ENCODE measurements at places on chromosomes 2 and 18.

GRCh38 chr2:159462961-159463360 lies 153.4 kb downstream of the BAZ2B start:
- H3K36me3 ChIP-seq, result peaks cover 9% of the 10 kb centered on the region
- no peak for DNase-seq
- H3K4me3 ChIP-seq, result no peak overlapping the region
- no peaks in the 10 kb centered on the region for H3K27me3 ChIP-seq
- H3K27ac ChIP-seq, result no peak overlapping the region
- H3K4me1 ChIP-seq, result peaks cover 14% of the 10 kb centered on the region

DNA sequence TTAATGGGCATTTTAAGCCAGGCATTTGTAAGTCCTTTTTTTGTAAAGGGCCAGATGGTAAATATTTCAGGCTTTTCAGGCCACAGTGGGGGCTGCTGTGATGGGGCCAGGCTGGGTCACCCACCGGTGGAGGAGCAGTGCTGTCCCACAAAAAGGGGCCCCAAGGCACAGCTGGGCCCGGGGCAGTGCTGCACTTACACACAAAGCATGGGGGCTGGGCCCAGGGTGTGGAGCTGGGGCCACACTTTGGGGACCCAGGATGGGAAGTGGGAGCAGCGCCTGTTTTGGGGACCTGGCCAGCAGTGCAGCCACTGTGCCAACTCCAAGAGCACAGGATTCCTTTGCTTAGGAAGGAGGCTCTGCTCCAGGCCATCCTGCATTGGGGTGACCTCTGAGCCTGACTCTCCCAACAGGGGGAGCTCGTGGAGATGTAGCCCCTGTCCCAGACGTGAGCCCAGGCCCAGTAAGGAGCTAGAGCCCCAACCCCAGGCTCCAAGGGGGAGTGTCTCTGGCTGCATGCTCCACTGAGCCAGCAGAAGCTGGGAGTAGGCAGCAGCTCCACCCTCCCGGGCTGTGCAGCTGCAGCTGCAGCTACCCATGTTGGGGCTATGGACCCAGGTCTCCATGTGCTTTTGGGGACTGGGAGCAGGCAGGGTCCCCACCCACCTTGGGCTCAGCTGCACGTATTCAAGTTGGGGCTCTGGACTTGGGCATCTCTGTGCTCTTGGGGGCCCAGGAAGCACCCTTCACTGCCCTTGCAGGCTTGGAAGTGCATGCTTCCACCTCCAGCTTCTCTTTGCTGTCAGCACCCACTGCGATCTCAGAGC lies 1036.5 kb upstream of the CNTNAP5 start:
- no peak for DNase-seq
- no peaks in the 10 kb centered on the region for H3K27me3 ChIP-seq
- H3K27ac ChIP-seq, result no peak overlapping the region
- H3K4me3 ChIP-seq, result no peak overlapping the region
- H3K4me1 ChIP-seq, result no peaks in the 10 kb centered on the region

DNA sequence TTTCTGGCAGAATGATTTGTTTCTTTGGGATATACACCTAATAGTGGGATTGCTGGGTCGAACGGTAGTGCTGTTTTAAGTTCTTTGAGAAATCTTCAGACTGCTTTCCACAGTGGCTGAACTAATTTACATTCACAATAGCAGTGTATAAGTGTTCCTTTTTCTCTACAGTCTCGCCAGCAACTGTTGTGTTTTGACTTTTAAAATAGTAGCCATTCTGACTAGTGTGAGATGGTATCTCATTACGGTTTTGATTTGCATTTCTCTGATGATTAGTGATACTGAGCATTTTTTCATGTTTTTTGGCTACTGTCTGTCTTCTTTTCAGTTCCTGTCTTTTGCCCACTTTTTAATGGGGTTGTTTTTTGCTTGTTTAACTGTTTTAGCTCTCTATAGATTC lies 306.2 kb downstream of the KIAA1328 start:
- H3K27me3 ChIP-seq, result no peaks in the 10 kb centered on the region
- H3K4me3 ChIP-seq, result no peak overlapping the region
- H3K4me1 ChIP-seq, result no peaks in the 10 kb centered on the region
- no peak for DNase-seq

GRCh38 chr2:46269544-46270273 lies 27.5 kb upstream of the EPAS1 start:
- no peak overlapping the region for H3K4me3 ChIP-seq
- no peaks in the 10 kb centered on the region for H3K36me3 ChIP-seq
- peaks cover 62% of the 10 kb centered on the region for H3K4me1 ChIP-seq
- no peaks in the 10 kb centered on the region for H3K27me3 ChIP-seq
- peak overlapping the region; percentile 77 for H3K27ac ChIP-seq

DNA sequence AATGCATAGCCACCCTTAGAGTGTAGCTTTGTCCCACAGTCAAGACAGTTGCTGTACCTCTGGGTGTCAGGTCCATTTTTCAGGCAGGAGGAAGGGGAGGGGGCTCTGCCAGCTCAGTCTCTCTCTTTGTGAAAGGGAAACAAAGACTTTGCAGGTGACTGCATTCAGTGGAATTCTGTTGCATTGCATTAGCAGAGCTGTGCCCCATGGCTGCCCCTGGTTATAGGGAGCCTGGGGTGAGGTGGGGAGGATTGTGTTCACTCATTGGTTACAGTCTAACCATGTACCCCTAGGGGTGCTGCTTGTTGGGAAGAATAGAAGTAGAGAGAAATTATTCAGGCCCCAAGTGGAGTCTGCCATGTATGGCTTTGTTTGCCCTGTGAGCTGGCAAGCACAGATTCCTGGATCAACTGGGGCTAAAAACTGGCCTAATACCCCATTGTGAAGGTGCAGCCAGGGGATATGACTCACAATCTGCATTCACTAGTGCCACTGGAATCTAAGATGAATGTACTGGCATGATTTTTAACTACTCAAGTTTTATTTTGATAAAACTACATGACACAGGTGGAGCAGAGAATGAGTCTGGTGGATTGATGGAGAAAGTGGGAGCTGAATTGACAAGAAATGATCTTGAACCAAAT lies 118.4 kb downstream of the SH3BP4 start:
- H3K27ac ChIP-seq, result no peak overlapping the region
- no peaks in the 10 kb centered on the region for H3K27me3 ChIP-seq

GRCh38 chr2:109616184-109616583 lies 2.0 kb downstream of the SOWAHC start:
- no peaks in the 10 kb centered on the region for H3K27me3 ChIP-seq
- no peak overlapping the region for H3K27ac ChIP-seq
- DNase-seq, result no peak
- peak overlapping the region; percentile 71 for H3K4me3 ChIP-seq
- no peaks in the 10 kb centered on the region for H3K36me3 ChIP-seq

DNA sequence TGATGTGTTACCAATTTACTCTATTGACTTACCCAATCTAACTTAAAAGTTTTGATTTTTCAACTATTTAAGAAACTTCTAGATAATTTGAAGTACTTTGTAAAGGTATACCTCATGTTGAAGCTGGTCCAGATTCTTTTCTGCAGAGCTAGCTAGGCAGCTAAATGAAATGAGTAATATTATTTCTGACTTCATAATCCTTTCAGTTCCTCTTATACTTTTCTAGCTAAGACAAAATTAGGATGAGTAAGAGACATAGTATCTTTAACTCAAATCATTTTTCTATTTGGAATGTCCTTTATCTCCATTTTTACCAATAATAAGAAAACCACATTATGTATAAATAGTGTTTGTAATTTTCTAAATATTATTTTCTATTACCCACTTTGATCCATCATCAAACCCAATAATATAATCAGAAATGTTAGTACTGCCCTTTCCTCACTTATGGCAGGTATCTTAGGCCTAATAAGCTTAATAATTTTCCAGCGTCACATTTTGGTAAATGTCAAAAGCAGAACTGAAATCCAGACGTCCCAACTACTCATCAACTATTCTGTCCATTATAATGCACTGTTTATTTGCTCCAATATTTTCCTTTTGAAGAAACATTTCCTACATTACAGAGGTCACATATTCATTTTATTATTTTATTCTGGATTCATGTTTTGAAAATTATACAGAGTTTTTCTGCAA lies 456.6 kb downstream of the THSD7B start:
- H3K4me1 ChIP-seq, result no peaks in the 10 kb centered on the region
- H3K27ac ChIP-seq, result no peak overlapping the region
- no peak overlapping the region for H3K4me3 ChIP-seq
- H3K27me3 ChIP-seq, result peaks cover 3% of the 10 kb centered on the region
- no peaks in the 10 kb centered on the region for H3K36me3 ChIP-seq
- DNase-seq, result no peak

DNA sequence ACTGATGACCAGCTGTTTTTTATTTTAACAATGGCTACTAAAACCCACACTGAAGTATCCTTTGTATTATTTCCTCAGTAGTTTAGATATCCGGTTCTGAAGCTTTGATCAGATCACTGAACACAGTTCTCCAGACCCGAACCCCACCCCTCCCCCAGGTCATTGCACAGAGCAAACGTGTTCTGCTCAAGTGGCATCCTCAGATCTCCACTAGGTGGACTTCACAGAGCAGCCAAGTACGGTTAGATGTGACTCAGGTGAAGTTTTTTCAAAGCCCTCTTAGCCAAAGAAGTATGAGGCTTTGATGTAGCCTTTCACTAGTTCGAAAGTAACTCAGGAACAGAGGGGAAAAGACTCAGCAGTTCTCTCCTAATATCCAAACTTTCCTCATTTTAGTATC lies 142.7 kb upstream of the NRP2 start:
- no peak for DNase-seq
- H3K4me3 ChIP-seq, result no peak overlapping the region
- H3K27ac ChIP-seq, result no peak overlapping the region
- peaks cover 3% of the 10 kb centered on the region for H3K4me1 ChIP-seq

- no peak overlapping the region for H3K27ac ChIP-seq
- H3K4me3 ChIP-seq, result no peak overlapping the region
- no peaks in the 10 kb centered on the region for H3K36me3 ChIP-seq
- DNase-seq, result no peak
- H3K4me1 ChIP-seq, result peaks cover 10% of the 10 kb centered on the region
These were observed 74.7 kb upstream of the ETAA1 start for GRCh38 chr2:67322353-67323001.

- peak overlapping the region; percentile 20 for H3K27ac ChIP-seq
- H3K36me3 ChIP-seq, result peaks cover 19% of the 10 kb centered on the region
- peaks cover 54% of the 10 kb centered on the region for H3K4me1 ChIP-seq
These were observed 10.2 kb downstream of the ACKR3 start for GRCh38 chr2:236579746-236580315.

DNA sequence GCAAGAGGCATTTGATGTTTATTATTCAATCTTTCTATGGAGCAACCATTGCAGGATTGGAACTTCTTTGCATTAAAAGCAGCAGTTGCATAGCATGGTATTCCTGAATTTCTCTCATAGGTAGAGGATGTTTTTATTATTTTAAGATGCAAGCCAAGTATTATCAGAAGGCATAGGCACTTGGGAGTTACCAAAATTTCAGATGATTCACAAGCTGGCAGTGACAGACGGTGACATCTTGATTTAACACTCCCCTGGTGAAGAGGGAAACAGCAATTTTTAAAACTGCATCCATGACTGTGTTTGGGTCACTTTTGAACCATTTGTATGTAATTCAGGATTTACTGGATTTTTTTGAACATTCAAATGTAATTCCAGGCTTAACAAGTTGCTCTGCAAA lies 654.3 kb downstream of the SLC4A3 start:
- no peak overlapping the region for H3K27ac ChIP-seq
- H3K4me3 ChIP-seq, result no peak overlapping the region
- no peaks in the 10 kb centered on the region for H3K36me3 ChIP-seq
- peaks cover 18% of the 10 kb centered on the region for H3K4me1 ChIP-seq
- DNase-seq, result no peak
- no peaks in the 10 kb centered on the region for H3K27me3 ChIP-seq

DNA sequence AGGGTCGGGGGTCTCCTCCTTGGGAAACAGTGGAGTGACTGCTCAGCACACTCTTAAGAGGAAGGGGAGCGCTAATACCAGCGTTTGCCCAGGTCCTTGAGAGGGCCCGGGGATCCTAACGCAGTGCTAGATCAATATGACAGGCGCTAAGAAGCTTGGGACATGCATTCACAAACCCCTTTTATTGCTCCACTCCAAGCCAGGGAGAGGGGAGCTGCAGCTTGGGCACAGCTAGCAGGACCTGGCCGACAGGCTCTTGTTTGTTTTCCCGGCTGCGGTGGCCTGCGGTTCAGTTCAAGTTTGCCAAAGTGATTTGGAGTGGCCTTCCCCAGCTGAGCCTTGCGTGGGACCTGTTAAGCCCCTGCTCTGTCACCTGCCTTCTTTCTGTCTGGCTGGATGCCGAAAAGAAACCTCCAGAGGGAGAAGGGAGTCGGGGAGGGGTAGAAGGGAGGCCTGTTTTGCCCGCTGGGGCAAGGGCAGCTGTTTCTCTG lies 152.1 kb downstream of the GLI2 start:
- H3K4me1 ChIP-seq, result peaks cover 26% of the 10 kb centered on the region
- no peak overlapping the region for H3K27ac ChIP-seq
- no peaks in the 10 kb centered on the region for H3K27me3 ChIP-seq
- peaks cover 2% of the 10 kb centered on the region for H3K36me3 ChIP-seq

DNA sequence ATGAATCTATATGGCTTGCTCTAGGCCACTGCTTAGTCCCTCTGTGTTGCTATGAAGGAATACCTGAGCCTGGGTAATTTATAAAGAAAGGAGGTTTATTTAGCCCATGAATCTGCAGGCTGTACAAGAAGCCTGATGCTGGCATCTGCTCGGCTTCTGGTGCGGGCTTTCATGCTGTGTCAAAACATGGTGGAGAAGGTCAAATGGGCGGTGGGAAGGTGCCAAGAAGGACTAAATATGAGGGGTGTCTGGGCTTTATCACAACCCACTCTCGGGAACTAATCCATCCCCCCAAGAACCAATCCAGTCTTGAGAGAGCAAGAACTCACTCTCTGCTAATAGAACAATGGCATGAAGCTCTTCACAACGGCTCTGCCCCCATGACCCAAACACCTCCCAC lies 481.6 kb downstream of the EIPR1 start:
- no peaks in the 10 kb centered on the region for H3K4me1 ChIP-seq
- no peaks in the 10 kb centered on the region for H3K27me3 ChIP-seq
- H3K27ac ChIP-seq, result no peak overlapping the region
- no peak for DNase-seq
- H3K36me3 ChIP-seq, result no peaks in the 10 kb centered on the region

DNA sequence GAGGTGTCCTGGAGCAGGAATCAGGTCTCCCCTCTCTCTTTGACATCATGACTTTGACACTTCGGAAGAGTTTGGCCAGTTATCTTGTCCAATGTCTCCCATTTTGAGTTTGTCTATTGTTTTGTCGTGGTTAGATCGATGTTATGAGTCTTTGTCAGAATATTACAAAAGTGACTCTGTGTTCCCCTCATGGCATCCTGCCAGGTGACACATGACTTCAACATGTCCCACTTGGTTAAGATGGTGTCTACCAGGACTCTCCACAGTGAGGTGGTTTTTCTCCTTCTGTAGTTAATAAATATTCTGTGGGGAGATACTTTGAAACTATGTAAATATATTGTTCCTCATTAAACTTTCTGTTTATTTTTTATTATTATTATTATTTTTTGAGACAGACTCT lies 76.6 kb upstream of the BZW1 start:
- no peak overlapping the region for H3K27ac ChIP-seq
- H3K27me3 ChIP-seq, result no peaks in the 10 kb centered on the region
- H3K4me1 ChIP-seq, result no peaks in the 10 kb centered on the region

DNA sequence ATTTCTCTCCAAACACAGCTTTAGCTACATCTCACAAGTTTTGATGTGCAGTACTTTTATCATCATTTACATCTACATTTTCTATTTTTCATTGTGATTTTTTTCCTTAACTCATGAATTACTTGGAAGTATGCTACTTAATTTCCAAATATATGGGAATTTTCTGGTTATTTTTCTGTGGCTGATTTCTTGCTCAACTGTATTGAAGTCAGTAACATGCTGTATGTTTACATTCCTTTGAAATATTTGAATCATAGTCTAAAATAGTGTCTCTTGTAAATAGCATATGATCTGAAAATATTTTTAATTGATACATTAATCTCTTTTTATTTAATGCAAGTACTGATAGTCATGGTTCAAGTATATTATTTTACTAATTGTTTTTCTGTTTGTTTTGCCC lies 26.0 kb upstream of the GALNT5 start:
- no peak overlapping the region for H3K27ac ChIP-seq
- peaks cover 3% of the 10 kb centered on the region for H3K4me1 ChIP-seq
- H3K4me3 ChIP-seq, result no peak overlapping the region
